ENCODE measurements at places on chromosomes 16 and 17. TPM values are rescaled to one million over a fixed set of nuclear protein-coding genes. Genes with fewer than 3 reads are reported as not detected.

PLK1 gene
- 98.8 TPM for total RNA-seq

DNAI2 gene
- total RNA-seq, result not detected

TBC1D3H gene
- not detected for total RNA-seq

ZNF597 gene
- 3.4 TPM for total RNA-seq

CPHXL2 gene
- total RNA-seq, result not detected

KRT24 gene
- total RNA-seq, result not detected

RANBP10 gene
- total RNA-seq, result 3.6 TPM

PIK3R6 gene
- not detected for total RNA-seq

CD300A gene
- not detected for total RNA-seq

ADAP2 gene
- total RNA-seq, result 1.2 TPM

ZNF764 gene
- total RNA-seq, result 3.8 TPM

CCDC78 gene
- 0.25 TPM for total RNA-seq

MYH1 gene
- total RNA-seq, result not detected

GRCh38 chr17:9598661-9599060 is 22.2 kb downstream of the CFAP52 start:
- no peak for DNase-seq

- DNase-seq, result peak; percentile 4
These were observed 96.6 kb downstream of the MRM1 start for GRCh38 chr17:36697903-36698530.

DNA sequence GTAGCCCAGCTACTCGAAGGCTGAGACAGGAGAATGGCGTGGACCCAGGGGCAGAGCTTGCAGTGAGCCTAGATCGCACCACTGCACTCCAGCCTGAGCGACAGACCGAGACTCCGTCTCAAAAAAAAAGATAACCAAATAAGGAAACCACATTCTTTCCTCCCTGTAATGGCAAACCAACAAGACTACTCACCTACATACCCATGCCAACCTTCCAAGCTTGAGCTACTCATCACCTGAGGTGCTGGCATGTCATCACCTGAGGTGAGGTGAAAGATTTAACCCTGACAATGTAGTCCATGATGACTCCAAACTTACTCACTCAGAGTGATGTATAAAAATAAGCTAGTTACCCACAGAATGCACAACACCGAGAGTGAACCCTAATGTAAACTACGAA is 85.2 kb downstream of the SMG6 start:
- no peak for DNase-seq

DNA sequence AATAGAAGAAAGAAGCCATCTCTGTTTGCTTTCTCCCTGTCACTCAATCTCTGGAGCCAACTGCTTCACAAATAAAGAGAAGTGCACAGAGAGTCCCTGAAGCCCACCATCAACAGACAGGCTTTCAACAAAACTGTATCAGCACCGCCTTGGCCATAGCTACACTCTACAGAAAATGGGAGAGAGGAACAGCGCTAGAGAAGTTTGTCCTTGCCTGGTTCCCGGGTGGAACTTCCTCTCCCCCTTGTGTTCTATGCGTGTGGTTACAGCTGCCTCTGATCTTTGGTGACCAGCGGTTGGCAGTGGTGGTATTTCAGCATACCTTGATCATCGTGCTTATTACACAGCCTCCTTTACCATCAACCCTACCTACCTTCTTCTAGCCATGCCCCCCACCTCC is 91.4 kb upstream of the CCL2 start:
- DNase-seq, result peak; percentile 39

GRCh38 chr17:4539025-4539424 is 16.2 kb downstream of the MYBBP1A start:
- DNase-seq, result no peak

- no peak for DNase-seq
These were observed 155.2 kb downstream of the SHISA9 start for GRCh38 chr16:13056607-13057006.

- no peak for DNase-seq
These were observed 4.8 kb downstream of the GNG13 start for GRCh38 chr16:795580-796229.

- DNase-seq, result no peak
These were observed 43.9 kb upstream of the ABCA3 start for GRCh38 chr16:2384426-2384825.

GRCh38 chr17:51685287-51685909 is 425.1 kb downstream of the UTP18 start:
- no peak for DNase-seq

GRCh38 chr17:52930581-52930980 is 772.1 kb upstream of the CA10 start:
- no peak for DNase-seq

GRCh38 chr16:56321571-56321970 is 103.8 kb downstream of the AMFR start:
- DNase-seq, result no peak

- DNase-seq, result peak; percentile 68
These were observed 1.6 kb downstream of the HOXB2 start for GRCh38 chr17:48543107-48543853.

DNA sequence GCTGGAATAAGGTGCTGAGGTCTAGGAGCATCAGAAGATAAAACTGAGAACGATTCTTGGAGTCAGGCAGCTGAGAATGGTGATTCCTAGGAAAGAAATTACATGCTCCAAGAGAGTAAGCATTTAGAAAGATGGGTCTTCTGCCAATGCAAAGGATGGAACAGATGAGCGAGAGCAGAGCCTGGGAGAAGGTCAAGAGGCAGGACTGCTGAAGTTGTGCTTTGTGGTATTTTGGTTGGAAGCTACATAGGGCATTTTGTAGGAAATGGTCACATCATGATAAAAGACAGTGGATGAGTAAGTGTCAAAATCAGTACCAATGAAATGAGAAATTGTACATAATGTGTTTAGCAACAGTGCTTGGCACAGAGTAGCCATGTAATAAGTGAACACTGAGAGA is 1.4 kb upstream of the CRYM start:
- DNase-seq, result no peak

DNA sequence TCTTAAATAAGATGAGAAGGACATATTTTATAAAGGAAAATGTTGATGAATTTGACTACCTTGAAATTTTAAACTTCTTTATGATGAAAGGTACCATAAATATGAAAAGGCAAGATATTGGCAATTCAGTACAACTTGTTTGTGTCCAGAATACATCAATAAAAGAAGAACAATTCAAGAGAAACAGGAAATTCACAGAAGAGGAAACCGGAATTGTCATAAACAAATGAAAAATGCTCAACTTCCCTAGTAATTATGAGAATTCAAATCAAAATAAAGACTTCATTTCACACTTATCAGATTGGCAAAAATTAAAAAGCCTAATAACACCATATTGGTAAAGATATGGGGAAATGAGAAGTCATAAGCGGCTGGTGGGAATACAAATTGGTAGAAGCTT is 54.3 kb downstream of the WSB1 start:
- DNase-seq, result no peak

DNA sequence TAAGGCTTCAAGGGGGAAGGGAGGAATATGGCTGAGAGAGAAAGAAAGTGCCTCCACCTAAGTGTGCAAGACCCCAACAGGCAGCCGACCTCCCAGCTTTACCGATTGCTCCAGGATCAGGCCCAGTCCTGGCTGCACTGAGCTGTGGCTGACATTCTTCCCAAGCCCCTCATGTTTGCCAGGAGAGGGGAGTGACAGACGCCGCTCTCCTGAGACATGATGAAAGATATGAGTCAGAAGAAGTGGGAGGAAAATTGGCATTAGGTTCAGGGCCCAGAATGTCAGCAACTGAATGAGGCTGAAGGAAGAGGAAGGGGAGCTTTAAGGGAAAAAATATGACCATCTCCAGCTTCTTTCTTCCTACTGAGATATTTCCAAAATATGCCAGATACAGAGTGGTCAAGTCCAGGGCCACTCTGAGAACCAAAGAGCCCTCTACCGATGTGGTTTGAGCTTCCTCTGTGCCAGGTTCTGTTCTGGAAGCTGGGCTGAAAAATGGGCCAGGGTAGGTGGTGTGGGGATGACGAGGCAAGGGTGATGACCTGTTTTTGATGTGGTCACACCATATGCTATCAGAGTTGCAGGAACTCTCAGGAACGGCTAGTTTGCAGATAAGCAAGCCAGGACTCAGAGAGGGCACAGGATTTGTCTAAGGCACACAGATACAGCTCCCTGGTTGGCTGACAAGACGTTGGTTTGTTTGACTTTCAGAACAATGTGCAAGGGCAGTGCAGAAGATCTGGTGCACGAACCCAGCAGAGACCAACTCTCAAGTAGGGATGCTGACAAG is 176.7 kb downstream of the SOX9 start:
- peak; percentile 72 for DNase-seq

DNA sequence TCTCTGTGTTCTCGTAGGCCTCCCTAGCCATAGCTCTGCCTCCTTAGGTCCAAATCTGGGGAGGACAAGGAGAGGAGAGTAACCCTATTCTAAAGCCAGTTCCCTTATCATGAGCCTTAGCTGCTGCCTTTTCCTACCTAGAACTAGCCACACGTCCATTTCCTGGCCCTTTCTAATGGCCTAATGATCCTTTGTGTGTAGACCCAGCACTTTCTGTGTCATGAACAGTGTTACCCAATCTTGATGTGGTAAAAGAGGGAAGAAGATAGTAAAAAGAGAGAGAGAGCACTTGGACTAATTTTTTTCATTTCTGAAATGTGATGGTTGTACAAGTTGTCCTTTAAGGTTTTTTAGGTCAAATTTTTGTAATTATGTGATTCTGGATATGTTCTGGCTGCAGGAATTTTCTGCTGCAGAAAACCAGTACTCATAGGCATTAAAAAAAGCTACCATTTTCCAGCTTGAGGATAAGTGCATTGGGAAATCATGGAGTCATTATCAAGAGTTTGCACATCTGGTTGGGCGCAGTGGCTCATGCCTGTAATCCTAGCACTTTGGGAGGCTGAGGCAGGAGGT is 18.2 kb downstream of the CASC3 start:
- DNase-seq, result no peak

GRCh38 chr17:81921537-81921862 is 3.5 kb upstream of the SIRT7 start:
- no peak for DNase-seq

GRCh38 chr16:9124908-9125584 is 33.6 kb downstream of the HAPSTR1 start:
- no peak for DNase-seq

DNA sequence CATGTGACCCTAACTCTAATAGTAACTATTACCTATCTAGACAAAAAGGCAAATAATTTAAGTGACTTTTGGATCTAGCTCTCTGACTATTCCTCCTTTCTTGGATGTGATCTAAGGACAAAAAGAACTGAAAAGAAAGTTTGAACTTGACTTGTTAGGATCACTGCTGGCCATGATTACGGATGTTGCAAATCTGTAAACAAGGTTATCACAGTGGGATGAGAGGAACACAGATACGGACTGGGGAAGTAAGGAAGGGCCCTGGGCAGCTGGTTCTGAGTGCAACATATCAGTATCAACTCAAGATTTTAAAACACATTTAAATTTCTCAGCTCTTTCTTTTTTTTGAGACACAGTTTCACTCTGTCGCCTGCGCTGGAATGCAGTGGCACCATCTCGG is 78.7 kb downstream of the MRM3 start:
- DNase-seq, result no peak

GRCh38 chr16:31880322-31880979 is 6.8 kb downstream of the ZNF267 start:
- peak; percentile 90 for DNase-seq

- DNase-seq, result no peak
These were observed 2.2 kb downstream of the C16orf95 start for GRCh38 chr16:87314990-87315420.

DNA sequence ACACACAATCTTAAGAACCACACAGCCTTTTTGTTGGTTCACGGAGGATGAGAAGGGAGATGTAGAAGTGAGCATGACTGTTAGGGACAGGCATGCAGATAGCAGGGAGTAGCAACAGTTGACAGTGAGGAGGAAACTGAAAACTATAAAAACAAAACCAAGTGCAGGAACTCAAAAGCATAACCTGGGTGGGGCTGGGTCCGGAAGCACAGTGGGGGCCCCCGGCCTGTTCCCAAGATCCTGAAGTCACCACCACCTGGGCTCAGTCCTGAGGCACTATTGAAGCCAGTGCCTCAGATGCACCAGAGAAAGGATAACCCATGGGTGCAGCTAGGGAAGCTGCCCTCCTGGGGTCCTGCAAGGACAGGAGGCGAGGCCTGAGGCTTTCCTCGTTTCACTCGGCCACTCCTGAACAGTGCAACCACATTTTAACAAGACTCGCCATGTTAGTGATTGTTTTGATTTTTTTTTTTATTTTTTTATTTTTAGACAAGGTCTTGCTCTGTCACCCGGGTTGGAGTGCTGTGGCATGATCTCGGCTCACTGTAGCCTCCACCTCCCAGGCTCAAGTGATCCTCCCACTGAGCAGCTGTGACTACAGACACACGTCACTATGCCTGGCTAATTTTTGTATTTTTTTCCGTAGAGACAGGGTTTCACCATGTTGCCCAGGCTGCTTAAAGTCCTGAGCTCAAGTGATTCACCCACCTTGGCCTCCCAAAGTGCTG is 27.7 kb upstream of the CBX4 start:
- no peak for DNase-seq

- DNase-seq, result no peak
These were observed 3.7 kb upstream of the FOXL1 start for GRCh38 chr16:86574646-86575045.

GRCh38 chr16:11640987-11641817 is 27.1 kb upstream of the SNN start:
- DNase-seq, result peak; percentile 82

GRCh38 chr17:34275881-34276280 is 5.9 kb downstream of the CCL7 start:
- DNase-seq, result peak; percentile 85

DNA sequence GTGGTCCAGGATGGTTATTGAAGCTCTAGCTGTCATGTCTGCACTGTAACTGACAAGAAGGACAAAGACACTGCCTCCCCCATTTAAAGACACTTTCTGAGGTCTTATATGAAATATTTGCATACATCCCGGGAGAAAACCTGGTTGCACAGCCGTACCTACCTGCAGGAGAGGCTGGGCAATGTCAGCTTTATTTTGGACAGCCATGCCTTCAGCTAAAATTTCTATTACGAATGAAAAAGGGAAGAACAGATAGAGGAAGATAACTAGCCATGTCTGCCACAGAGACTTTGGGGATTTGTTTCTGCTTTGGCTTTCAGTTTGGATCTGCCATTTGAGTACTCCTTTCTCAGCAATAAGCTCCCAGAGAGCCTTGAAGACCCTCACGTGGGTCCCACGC is 19.0 kb downstream of the SLC7A6 start:
- DNase-seq, result no peak

DNA sequence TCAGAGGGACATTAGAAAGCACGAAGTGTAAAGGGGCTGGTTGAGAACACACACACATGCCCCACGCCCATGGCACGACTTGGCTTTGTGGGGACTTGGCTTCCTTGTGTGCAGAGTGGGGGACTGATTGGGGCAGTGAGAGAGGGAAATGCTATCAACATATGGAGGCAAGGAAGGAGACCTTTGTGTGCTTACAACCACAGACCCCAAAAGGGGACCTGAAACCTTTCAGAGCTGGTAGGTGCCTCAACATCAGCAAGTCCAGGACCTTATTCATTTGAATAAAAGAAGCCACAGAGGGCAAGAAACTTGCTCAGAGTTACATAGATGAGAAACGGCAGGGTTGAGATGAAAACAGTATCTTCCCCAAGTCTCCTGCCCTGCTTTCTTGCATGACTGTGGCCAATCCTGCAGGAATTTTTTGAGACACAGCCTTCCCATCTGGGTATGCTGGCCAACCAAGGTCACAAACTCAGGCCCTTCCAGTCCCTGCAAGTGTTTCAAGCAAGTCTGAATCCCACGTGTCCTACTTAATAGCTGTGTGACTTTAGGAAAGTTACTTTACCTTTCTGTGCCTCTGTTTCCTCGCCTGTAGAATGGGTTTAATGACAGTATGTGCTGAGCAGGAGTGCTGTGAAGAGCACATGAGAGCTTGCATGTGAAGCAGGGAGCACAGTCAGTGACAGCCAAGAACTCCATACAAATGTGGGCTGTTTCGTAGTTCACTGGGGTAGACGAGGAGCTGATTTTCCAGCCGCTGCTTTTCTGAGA is 26.2 kb downstream of the C16orf78 start:
- DNase-seq, result no peak
